Body of pancreas (tissue), 4 donors: ENCODE measurements at places on chromosomes 16 and 17. TPM values are rescaled to one million over a fixed set of nuclear protein-coding genes. Genes with fewer than 3 reads are reported as not detected.

- DNase-seq: peak; percentile 88
- H3K27me3 ChIP-seq: no peaks in the 10 kb centered on the region
- peaks cover 71% of the 10 kb centered on the region for H3K4me1 ChIP-seq
These were observed 5.0 kb upstream of the SPATA20 start for GRCh38 chr17:50541716-50542688.

CDK5R1 gene
- total RNA-seq: 1.6 TPM

FBXW10 gene
- total RNA-seq: not detected

GRCh38 chr17:33273271-33273670 is 19.8 kb downstream of the ASIC2 start:
- no peak overlapping the region for H3K27ac ChIP-seq
- no peaks in the 10 kb centered on the region for H3K27me3 ChIP-seq
- H3K4me3 ChIP-seq: no peak overlapping the region
- no peak for DNase-seq
- H3K36me3 ChIP-seq: no peaks in the 10 kb centered on the region
- H3K4me1 ChIP-seq: peaks cover 9% of the 10 kb centered on the region

DNA sequence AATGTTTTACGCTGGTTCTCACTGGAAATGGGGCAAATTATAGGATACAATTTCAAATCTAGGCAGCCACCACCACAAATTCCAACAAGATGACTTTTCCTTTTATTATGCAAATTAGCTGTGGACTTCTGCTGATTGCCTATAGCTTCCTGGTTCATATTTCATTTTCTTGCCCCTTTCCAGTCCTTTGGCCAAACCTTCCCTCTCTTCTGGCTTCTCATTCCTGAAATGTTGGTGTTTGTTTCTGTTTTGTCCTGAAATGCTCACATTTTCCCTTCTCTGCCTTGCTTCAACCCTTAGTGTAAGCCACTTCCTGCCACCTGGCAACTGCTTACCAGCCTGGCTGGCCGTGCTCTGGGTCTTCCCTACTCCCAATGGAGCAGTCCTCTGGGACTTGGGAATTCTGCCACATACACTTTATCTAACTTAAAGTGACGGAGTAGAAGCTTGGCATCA is 14.0 kb downstream of the PRSS54 start:
- no peak overlapping the region for H3K27ac ChIP-seq
- DNase-seq: no peak
- H3K4me1 ChIP-seq: no peaks in the 10 kb centered on the region
- H3K4me3 ChIP-seq: no peak overlapping the region
